Type B pancreatic cell (in vitro differentiated cells): ENCODE measurements at places on chromosomes 7 and 10.

GRCh38 chr7:44216521-44217222, 15.9 kb downstream of the YKT6 start:
- H3K36me3 ChIP-seq = peaks cover 6% of the 10 kb centered on the region
- H3K4me1 ChIP-seq = peaks cover 25% of the 10 kb centered on the region
- no peak for DNase-seq
- H3K4me3 ChIP-seq = no peak overlapping the region
- no peak overlapping the region for H3K27ac ChIP-seq

- no peak overlapping the region for H3K4me3 ChIP-seq
- no peaks in the 10 kb centered on the region for H3K4me1 ChIP-seq
- peaks cover 5% of the 10 kb centered on the region for H3K27me3 ChIP-seq
- H3K27ac ChIP-seq = no peak overlapping the region
- no peak for DNase-seq
Measured at GRCh38 chr7:156318426-156318825, 322.1 kb upstream of the RNF32 start.

DNA sequence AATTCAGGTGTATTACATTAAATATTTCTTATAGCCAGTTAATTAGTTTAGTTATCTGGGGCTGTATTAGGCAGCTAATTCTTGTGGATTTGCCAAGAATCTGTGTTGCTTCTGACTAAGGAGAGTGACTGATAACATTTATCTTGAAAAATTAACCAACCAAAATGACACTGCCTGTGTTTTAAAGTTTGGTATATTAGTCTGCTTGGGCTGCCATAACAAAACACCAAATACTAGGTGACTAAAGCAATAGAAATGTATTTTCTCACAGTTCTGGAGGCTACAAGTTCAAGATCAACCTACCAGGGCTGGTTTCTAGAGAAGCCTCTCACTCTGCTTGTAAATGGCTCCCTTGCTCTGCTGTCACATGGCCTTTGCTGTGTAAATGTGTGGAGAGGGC, 12.9 kb downstream of the EXOC4 start:
- H3K4me1 ChIP-seq = peaks cover 13% of the 10 kb centered on the region
- H3K27me3 ChIP-seq = no peaks in the 10 kb centered on the region
- H3K36me3 ChIP-seq = peaks cover 22% of the 10 kb centered on the region
- no peak overlapping the region for H3K27ac ChIP-seq
- DNase-seq = no peak

DNA sequence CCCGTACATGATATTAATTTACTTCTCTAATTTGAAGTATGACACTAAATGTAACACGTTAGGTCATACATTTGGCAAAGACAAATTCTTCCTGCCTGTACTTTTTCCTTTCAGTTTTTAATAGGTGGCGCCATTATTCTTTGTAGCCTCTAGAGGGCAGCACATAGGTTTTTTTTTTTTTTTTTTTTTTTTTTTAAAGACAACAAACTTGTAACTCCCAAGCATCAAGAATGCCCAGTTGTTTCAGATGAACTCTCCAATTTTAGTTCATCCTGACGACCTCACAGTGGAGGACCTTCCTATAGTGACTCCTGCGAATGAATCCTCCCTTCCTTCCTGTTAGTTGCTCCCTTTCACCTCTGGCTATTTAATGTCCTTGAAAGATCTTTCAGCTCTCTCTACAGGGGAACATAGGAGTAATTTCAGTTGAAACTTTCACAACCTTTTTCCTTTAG, 139.3 kb upstream of the HDAC9 start:
- no peaks in the 10 kb centered on the region for H3K36me3 ChIP-seq
- no peak overlapping the region for H3K27ac ChIP-seq
- DNase-seq = no peak
- H3K27me3 ChIP-seq = peaks cover 6% of the 10 kb centered on the region
- H3K4me3 ChIP-seq = no peak overlapping the region
